A549 treated with ZK216348 at 1 μM for 4 hours (cell line): ENCODE measurements at places on chromosomes 6 and 20. TPM values are rescaled to one million over a fixed set of nuclear protein-coding genes. Genes with fewer than 3 reads are reported as not detected.

The MUC21 gene
- total RNA-seq, result 0.05 TPM in 1 of 5 replicates, not detected in the others

The SERINC3 gene
- total RNA-seq, result 60.0 to 91.8 TPM (median 77.9 TPM) in 5 replicates

The PHACTR1 gene
- total RNA-seq, result 0.06 to 0.25 TPM in 2 of 5 replicates, not detected in the others

The TDRD6 gene
- not detected in 5 replicates for total RNA-seq

The MYO6 gene
- total RNA-seq, result 6.5 to 10.5 TPM (median 8.9 TPM) in 5 replicates

The FNDC11 gene
- 0.09 to 0.42 TPM (median 0.22 TPM) in 4 of 5 replicates, not detected in the other for total RNA-seq

The METTL24 gene
- total RNA-seq, result not detected in 5 replicates

The TAB2 gene
- total RNA-seq, result 20.0 to 32.3 TPM (median 26.5 TPM) in 5 replicates

The VEGFA gene
- total RNA-seq, result 25.0 to 39.7 TPM (median 32.5 TPM) in 5 replicates

The MATN4 gene
- 0.13 to 0.19 TPM in 2 of 5 replicates, not detected in the others for total RNA-seq

The APCDD1L gene
- 0.07 to 0.12 TPM (median 0.09 TPM) in 4 of 5 replicates, not detected in the other for total RNA-seq

The KCNQ2 gene
- 0.39 to 0.87 TPM (median 0.57 TPM) in 5 replicates for total RNA-seq

The SLC32A1 gene
- not detected in 5 replicates for total RNA-seq

The GGTLC1 gene
- not detected in 5 replicates for total RNA-seq

The WFDC2 gene
- total RNA-seq, result not detected in 5 replicates

The SULF2 gene
- total RNA-seq, result 17.7 to 24.6 TPM (median 24.3 TPM) in 5 replicates

The USP49 gene
- total RNA-seq, result 0.74 to 1.9 TPM (median 1.2 TPM) in 5 replicates

The PDYN gene
- not detected in 5 replicates for total RNA-seq

The LY6G5C gene
- 1.1 to 1.6 TPM (median 1.5 TPM) in 5 replicates for total RNA-seq

The UBD gene
- 0.35 to 0.74 TPM (median 0.53 TPM) in 5 replicates for total RNA-seq

The CSNK2B gene
- total RNA-seq, result 168 to 192 TPM (median 170 TPM) in 5 replicates

The EGFL8 gene
- 1.3 to 1.9 TPM (median 1.7 TPM) in 5 replicates for total RNA-seq

The PROCR gene
- total RNA-seq, result 105 to 137 TPM (median 133 TPM) in 5 replicates

The COL19A1 gene
- not detected in 5 replicates for total RNA-seq

The C6orf132 gene
- total RNA-seq, result 1.3 to 2.6 TPM (median 1.9 TPM) in 5 replicates

The PTCHD4 gene
- 0.06 to 0.11 TPM (median 0.09 TPM) in 3 of 5 replicates, not detected in the others for total RNA-seq

The HLA-DQA1 gene
- not detected in 5 replicates for total RNA-seq

The ZNF311 gene
- 0.14 to 0.42 TPM (median 0.23 TPM) in 4 of 5 replicates, not detected in the other for total RNA-seq

The SMOC2 gene
- not detected in 5 replicates for total RNA-seq

The COL9A3 gene
- total RNA-seq, result 0.21 to 0.81 TPM (median 0.49 TPM) in 5 replicates

The DYNLRB1 gene
- 220 to 260 TPM (median 236 TPM) in 5 replicates for total RNA-seq

The BMP2 gene
- 0.19 to 0.64 TPM (median 0.44 TPM) in 5 replicates for total RNA-seq

The LIN28B gene
- 0.81 to 1.8 TPM (median 1.6 TPM) in 5 replicates for total RNA-seq

The GNAS-AS1 gene
- total RNA-seq, result not detected in 5 replicates

The RPP40 gene
- total RNA-seq, result 17.6 to 31.3 TPM (median 23.7 TPM) in 5 replicates

The SIRPB1 gene
- 0.36 to 0.98 TPM (median 0.51 TPM) in 5 replicates for total RNA-seq

The CPNE5 gene
- 0.05 to 0.14 TPM (median 0.11 TPM) in 4 of 5 replicates, not detected in the other for total RNA-seq

The SCUBE3 gene
- total RNA-seq, result 0.05 to 0.08 TPM (median 0.07 TPM) in 5 replicates

The SLC17A1 gene
- total RNA-seq, result 0.14 TPM in 1 of 5 replicates, not detected in the others

The SERPINB1 gene
- 44.3 to 68.9 TPM (median 47.8 TPM) in 5 replicates for total RNA-seq

The GPX5 gene
- not detected in 5 replicates for total RNA-seq

The WFDC5 gene
- total RNA-seq, result not detected in 5 replicates

The SLC25A27 gene
- 0.40 to 0.98 TPM (median 0.57 TPM) in 5 replicates for total RNA-seq

The EYA2 gene
- total RNA-seq, result 2.4 to 3.8 TPM (median 2.6 TPM) in 5 replicates

The BAG2 gene
- 6.7 to 9.5 TPM (median 7.6 TPM) in 5 replicates for total RNA-seq

The TP53TG5 gene
- total RNA-seq, result not detected in 5 replicates

The KIAA1755 gene
- total RNA-seq, result 0.08 to 0.24 TPM (median 0.17 TPM) in 5 replicates

The PCK1 gene
- total RNA-seq, result 0.04 to 0.13 TPM (median 0.05 TPM) in 3 of 5 replicates, not detected in the others

The TCFL5 gene
- 2.9 to 5.6 TPM (median 4.8 TPM) in 5 replicates for total RNA-seq

The JAG1 gene
- total RNA-seq, result 29.6 to 43.4 TPM (median 41.1 TPM) in 5 replicates

The FAM83C gene
- total RNA-seq, result 0.07 to 0.15 TPM (median 0.12 TPM) in 4 of 5 replicates, not detected in the other

The FRK gene
- total RNA-seq, result 0.93 to 1.7 TPM (median 1.3 TPM) in 5 replicates

The TPD52L2 gene
- 119 to 139 TPM (median 129 TPM) in 5 replicates for total RNA-seq

The C20orf204 gene
- total RNA-seq, result 0.13 to 0.54 TPM (median 0.42 TPM) in 5 replicates

The LRRC73 gene
- 0.66 to 1.2 TPM (median 1.1 TPM) in 5 replicates for total RNA-seq

The ZNF334 gene
- not detected in 5 replicates for total RNA-seq

The SNX14 gene
- total RNA-seq, result 31.9 to 59.7 TPM (median 37.6 TPM) in 5 replicates

The TXLNB gene
- total RNA-seq, result not detected in 5 replicates
